ENCODE measurements at places on chromosomes 11 and 22.

GRCh38 chr11:96122601-96123074 lies 198.7 kb upstream of the MTMR2 start:
- DNase-seq: no peak

DNA sequence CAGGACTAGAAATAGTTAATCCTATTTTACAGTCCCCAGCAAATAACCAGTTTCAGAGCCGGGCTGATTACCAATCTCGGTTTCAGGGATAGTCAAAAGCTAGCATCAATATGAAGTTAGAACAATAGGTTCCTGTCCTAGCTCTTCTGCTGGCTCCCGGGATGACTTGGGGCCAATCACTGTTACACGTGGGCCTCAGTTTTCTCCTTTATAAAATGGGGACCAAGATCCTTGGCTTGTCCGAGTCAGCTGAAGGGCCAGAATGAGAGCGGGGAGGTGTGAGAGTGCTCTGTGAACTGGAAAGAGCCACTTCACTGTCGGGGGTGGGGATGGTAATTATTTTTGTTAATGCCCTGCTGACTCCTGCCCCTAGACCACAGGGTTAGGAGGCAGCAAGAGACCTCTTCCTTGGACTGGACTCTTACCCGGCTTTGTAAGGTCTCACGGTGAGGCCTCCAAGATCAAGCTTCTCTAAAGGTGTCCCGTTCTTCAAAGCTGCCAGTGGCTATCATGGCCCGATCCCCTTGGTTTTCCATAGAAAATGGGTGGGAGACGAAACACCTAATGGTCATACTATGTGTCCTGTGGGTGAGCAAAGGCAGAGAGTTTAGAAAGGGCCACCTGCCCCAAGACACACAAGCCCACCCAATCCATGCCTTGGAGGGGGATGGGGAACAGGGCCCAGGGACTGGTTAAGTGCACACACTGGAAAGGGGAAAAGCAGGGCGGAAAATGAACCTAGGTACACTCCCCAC lies 1.4 kb downstream of the UCP2 start:
- no peak for DNase-seq

DNA sequence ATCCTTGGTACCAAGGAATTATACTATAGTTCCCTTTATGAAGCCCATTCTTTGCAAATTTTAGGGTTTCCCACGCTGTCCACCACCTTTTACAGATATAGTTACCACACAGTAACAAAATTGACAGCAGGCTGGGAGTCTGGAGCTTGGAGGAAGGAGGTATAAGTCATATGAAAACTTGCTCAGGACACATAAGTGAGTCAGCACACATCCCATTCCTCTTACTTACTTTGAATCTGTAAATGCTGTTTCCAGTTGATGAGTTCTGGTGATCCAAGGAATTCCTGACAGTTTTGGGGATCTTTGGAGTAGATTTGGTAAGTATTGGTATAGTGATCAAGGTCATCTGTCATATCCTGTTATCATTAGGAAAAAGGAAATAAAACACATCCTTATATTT lies 19.2 kb downstream of the GLYAT start:
- DNase-seq: no peak

DNA sequence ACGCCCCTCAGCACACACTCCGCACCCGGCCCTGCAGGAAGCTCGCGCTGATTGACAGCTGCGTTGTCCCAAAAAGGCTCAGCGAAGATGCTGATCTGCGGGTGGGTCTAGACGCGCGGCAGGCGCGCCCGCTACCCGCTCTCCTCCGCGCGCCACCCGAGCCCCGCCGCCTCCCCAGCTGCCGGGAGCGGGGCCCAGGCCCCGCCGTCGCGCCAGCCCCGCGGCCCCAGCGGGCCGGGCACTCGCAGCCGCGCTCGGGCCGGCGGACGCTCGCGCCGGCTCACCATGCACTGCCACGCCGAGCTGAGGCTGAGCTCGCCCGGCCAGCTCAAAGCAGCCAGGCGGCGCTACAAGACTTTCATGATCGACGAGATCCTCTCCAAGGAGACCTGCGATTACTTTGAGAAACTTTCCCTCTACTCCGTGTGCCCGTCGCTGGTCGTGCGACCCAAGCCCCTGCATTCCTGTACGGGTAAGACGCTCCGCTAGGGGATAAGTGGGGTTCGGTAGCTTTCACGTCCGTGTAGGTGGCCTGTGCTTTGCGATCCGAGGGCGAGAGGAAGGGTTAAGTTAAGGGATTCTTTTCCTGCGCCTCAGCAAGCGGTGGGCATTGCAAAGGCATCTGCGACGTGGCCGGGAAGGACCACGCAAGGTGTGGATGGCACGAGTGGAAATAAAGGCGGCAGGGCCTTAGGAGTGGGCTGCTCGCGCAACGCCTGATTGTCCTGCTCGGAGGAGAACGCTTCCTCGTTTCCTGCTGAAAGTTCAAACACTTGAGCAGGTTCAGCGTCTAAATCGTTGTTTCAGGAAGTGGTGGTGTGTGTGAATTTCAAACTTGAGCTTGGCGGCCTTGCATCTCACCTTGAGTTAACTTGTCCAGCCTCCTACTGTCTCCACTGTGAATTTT lies at the start of gene BARX2:
BARX2 (plus strand) TSS at position 98 of the 907 bp plus-strand sequence; CDS start at position 286, 188 bp downstream.
- peak; percentile 55 for DNase-seq

DNA sequence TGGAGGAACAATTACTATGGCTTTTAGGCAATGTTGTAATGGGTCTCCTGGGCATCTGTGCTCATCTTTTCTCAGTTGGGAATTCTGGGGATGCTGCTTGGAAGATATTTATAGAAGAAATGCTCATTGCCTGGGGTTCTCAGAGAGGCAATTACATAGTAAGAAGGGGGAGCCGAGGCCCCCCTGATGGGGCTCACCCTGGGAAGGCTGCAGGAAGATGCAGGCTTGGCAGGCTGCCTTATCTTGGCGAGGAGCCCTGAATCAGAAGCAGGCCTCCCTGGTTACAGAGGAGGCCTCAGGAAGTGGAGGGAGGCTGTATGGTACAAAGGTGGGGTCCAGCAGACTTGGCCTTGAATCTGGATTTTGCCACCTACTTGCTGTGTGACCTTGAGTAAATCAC lies 60.6 kb upstream of the CRYBB3 start:
- DNase-seq: no peak

- no peak for DNase-seq
These were observed 58.2 kb downstream of the WNT7B start for GRCh38 chr22:45918459-45919370.

DNA sequence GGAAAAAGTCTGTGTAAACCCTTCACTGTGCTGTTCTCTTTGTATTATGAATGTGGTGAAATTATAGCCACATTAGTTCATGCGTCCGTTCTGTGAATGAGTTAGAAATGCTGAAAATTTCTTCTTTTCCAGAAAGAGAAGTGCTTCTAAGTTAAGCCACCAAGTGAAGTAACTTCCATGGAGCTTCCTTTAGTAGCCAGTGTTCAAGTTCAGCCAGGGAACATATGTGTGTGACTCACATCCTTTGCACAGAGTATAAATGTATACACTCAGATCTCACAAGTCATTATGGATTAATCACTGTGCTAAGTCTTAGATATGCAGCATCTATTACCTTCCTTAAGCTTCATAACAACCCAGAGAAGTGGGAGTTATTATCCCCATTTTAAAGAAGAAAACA lies 3.1 kb upstream of the MMP8 start:
- DNase-seq: no peak

- DNase-seq: no peak
These were observed 15.7 kb upstream of the CDKN1C start for GRCh38 chr11:2901196-2901796.

- DNase-seq: no peak
These were observed 569.9 kb upstream of the ANO5 start for GRCh38 chr11:21622995-21623394.

- DNase-seq: no peak
These were observed 23.0 kb downstream of the ANKK1 start for GRCh38 chr11:113410414-113411135.

- DNase-seq: no peak
These were observed 771.1 kb upstream of the LUZP2 start for GRCh38 chr11:23725752-23726151.

- DNase-seq: peak; percentile 16
These were observed 2.0 kb upstream of the KDELR3 start for GRCh38 chr22:38465673-38466490.

- no peak for DNase-seq
These were observed 20.7 kb upstream of the RAB38 start for GRCh38 chr11:88195908-88196307.

GRCh38 chr11:33500861-33501479 lies 199.7 kb downstream of the C11orf91 start:
- no peak for DNase-seq

DNA sequence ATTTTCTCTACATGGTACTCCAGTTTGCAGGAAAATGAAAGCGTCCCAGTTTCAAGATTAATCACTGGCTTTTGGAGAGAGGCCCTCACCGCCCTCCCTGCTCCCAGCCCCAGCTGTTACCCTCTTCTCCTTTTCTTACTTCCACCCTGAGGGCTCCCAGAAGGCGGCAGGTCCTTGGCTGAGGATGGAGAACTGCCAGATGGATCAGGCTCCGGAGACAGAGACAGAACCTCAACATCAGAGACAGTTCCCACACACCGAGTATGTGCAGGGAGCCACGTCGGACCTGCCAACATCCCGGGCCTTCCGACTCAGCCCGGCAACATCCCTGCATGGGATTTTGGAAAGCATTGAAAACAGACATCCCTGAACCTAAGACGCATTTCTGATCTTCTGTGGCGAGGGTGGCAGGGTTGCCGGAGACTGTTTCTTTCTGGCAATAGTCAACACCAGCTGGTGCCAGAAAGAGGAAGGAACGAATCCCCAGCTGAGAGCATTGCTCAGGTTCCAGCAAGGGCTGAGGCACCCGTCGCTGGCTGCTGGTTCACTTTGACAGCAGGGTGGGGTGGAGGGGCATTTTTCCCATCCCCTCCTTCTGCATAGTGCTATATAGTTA lies 467.1 kb downstream of the MIAT start:
- DNase-seq: no peak

DNA sequence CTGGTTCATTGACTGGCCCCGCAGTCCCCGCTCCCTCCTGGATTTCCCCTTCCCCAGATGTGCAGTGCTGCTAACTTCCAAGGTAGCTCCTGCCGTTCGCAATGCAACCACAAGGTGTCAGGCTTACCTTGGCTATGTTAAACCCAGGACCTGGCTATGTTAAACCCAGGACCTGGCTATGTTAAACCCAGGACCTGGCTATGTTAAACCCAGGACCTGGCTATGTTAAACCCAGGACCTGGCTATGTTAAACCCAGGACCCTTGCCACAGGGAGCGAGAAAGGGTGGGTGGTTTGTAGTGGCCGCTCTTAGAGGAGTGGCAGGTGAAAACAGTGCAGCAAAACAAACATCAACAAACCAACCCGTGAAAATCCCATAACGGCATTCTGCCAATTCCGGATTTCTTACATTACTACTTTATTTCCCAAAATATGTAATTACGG lies 2.9 kb upstream of the ADAMTS8 start:
- DNase-seq: peak; percentile 85

DNA sequence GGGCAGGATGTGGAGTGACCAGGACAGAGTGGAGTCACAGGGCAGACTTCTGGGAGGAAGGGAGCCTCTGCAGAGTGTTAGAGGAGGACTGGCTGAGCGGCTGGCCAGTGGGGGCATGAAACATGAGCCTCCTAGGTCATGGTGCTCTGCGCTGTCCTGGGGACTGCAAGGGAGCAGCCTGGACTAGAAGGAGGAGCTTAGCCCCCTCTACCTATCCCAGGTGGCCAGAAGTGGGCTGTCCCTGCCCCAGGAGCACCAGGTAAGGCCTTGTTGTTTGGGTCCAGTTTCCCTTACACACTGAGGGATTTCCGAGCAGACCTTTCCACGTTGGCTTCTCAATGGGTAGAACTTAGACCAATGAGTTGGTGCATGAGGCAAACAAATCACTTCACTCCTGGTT lies 7.4 kb downstream of the PKNOX2 start:
- no peak for DNase-seq

DNA sequence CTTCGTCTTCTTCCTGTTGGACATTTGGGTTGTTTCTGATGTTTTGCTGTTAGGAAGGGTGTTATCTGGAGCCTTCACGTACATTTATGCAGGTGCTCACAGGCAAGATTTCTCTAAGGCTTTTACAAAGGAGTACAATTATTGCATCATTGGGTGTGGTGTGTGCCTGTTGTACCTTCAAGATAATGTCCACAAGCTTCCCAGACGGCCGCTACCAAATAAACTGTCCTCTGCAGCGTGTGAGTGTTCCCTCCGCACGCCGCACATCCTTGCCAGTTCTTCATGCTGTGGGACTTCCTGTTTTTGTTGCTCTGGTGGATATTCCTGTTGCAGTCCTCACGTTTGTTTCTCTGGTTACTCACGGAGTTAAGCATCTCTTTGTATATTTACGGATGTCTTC lies 133.3 kb downstream of the TBC1D22A start:
- DNase-seq: no peak

- DNase-seq: no peak
These were observed 152.9 kb upstream of the GRIA4 start for GRCh38 chr11:105456950-105457349.

DNA sequence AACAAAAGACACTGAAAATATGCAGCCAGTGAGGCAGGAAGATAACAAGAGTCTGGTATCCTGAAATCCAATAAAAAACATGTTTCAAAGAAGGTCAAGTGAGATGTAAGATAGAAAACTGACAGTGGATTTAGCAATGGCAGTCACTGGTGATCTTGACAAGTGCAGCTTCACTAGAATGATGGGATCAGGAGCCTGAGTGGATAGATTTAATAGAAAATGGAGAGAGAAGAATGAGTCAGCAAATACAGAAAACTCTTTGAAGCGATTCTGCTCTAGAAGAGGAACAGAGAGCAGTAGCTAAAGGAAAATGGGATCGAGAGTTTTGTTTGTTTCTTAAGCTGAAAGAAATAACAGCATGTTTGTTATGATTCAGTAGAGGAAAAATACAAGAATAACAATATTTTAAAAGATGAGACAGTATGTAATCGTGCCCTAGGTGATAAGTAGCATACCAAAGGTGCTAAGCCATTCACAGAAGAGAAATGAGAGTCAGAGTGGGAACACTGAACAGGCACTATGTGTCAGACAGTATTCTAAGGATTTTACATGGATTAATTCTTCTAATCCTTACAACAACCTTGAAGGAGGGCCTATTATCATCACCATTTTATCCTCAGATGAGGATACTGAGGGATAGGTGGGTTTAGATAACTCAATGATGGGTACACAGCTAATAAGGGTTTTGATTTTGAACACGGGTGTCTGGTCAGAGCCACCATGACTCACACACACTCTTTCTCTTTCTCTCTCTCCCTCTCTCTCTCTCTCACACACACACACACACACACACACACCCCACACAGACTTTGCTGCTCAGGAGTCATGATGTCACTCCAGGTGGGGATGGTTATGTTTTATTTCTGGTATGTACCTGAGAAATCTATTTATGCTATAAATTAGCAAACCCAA lies 36.3 kb downstream of the MRE11 start:
- DNase-seq: no peak
